ENCODE measurements at places on chromosomes 7 and 10.

DNA sequence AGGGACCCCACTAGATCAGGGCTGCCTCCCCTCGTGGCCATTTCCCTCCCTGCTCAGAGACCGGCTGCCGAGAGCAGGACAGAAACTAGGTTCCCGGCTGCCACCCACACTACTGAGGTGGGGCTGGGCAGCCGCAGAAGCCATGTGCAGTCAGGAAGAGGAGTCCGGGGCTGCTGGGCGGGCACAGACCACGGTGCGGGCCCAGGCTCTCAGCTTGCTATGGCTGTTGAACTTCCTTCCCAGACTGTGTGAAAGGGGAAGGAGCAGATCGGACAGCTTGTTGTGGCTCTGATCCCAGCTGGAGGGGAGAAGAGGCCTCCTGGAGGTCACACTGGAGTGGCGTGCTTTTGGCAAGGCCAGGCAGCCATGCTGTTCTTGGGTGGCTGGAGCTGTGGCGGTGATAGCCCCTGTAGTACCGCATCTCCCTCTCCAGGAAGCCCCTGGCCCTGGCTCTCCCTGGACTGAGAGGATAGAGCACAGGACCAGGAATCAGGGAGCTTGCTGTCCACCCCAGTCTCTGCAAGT, 56.8 kb downstream of the HK1 start:
- no peak for DNase-seq

DNA sequence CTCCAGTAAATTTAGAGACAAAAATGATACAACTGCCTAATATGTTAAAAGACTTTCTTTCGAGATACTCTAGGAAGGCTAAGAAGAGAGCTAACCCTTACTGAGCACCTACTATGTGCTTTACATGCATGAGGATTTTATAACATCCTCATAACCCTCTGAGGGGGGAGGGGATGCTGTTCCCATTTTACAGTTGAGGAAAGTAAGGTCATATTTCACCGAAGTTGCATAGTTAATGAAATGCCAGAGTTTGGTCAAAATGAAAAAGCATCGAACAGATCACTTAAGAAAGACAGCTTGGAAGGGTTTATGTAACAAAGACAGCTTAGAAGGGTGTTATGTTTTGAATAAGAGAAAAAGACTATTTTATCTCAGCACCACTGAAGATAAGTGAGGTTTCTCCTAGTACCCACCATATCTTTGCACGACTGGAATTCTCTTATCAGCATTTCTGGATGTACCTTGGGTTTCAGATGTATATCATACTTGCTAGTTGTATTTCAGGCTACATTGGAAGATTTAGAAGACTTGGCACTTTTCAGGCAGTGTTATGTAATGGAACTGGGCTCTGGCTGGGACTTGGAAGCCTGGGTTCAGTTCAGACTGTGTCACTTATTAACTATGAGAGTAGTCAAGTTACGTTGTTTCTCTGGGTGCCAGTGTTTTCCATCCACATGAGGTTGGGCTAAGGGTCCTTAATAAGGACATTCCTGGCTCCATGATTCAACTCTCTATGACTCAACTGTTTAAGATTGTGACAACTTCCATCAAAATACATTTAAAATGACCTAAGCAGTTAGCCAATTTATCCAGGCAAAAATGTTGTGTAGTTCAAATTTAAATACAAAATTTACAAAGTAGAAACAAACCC, 6.0 kb downstream of the RHOBTB1 start:
- peak; percentile 68 for DNase-seq

- peak; percentile 50 for DNase-seq
Observed at GRCh38 chr7:69736126-69736810, 138.0 kb downstream of the AUTS2 start.

DNA sequence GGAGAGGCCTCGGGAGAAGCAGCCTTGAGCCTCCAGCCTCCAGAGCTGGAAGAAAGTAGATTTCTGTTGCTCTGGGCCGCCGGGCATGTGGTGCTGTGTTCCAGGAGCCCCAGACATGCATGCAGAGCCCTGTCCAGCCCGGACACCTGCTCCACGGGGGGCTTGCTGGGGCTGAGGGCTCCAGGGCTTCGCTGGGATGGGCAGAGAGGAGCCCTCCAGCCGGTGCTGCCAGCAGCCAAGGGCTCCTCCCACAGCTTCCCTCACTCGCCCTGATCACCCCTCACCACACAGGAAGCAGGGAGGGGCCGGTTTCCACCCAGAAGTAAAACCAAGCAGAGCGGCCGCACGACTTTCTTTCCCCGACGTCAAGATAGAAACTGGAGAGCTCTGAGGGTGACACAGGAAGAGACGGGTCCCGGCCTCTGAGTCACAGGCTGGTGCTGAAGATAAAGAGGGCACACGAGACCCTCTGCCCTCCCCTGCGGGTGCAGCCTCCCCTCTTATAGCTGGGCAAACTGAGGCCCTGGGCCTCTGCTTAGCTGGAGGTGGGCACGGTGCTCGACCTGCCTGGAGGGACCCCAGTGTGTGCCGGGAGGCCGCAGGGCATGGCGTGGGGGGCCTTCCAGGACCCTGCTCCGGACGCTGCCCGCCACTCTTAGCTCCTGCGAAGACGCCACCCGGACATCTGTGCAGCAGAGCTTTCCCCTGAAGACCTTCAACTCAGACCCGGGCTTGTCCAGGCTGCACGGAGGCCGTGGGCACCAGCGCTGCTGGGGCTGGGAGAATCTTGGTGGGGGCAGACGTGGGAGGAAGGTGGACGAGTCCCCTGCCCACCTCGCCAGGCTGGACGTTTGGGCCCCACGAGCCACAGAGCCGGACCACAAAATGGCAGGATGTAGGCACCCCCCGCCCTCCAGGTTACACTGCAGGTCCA, 31.1 kb downstream of the ADAP1 start:
- peak; percentile 32 for DNase-seq

DNA sequence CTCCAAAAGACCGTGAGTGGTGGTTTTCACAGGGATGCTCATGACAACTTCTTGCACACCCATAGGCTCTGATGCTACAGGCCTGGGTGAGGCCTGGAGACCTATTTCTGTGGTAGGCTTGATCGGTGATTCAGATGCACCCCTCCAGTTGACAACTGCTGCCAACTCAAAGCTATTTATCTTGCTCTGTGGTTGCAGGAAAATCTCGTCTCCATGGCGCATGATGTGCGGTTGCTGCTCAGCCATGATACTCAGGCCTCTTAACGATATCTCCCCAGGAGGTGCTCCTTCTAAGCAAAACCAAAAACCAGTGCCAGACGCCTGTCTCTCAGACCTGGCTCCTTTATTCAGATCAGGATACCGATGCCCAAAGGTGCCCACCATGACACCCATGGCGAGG, 31.4 kb downstream of the C10orf90 start:
- no peak for DNase-seq

- DNase-seq = no peak
Observed at GRCh38 chr10:51861051-51861450, 161.7 kb upstream of the CSTF2T start.

DNA sequence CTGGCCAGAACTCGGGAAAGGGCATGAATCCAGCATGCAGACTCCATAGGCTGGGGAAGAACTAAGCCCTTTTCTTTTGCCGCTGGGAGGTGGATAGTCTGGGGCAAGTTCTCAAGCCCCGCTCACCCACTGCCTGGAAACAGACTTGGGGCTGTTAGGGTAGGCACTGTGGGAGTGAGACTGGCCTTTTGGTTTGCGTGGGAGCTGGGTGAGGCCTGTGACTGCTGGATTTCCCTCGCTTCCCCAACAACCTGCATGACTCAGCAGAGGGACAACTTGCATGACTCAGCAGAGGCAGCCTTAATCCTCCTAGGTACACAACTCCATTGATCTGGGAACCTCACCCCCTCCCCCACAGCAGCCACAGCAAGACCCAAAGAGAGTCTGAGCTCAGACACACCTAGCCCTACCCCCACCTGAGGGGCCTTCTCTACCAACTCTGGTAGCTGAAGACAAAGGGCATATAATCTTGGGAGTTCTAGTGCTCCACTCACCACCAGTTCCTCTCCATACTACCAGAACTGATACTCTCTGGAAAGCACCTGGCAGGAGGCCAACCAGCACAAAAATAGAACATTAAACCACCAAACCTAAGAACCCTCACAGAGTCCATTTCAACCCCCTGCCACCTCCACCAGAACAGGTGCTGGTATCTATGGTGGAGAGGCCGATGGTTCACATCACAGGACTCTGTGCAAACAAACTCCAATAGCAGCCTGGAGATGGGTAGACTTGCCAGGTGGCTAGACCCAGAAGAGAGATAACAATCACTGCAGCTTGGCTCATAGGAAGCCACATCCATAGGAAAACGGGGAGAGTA, 81.4 kb upstream of the LAMB4 start:
- DNase-seq = peak; percentile 52

- DNase-seq = no peak
Observed at GRCh38 chr7:31284106-31284505, 56.4 kb downstream of the NEUROD6 start.

- no peak for DNase-seq
Observed at GRCh38 chr10:132543916-132544743, 6.5 kb downstream of the INPP5A start.

DNA sequence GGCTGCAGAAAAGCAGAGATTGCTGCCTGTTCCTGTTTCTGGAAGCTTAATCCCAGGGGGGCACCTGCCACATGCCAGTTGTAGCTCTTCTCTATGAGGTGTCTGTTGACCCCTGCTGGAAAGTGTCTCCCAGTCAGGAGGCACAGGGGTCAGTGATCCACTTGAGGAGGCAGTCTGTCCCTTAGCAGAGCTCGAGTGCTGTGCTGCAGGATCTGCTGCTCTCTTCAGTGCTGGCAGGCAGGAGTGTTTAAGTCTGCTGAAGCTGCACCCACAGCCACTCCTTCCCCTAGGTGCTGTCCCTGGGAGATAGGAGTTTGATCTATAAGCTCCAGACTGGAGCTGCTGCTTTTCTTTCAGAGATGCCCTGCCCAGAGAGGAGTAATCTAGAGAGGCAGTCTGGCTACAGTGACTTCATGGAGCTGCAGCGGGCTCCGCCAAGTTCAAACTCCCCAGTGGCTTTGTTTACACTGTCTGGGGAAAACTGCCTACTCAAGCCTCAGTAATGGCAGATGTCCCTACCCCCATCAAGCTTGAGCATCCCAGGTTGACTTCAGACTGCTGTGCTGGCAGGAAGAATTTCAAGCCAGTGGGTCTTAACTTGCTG, 57.6 kb upstream of the CROT start:
- no peak for DNase-seq

DNA sequence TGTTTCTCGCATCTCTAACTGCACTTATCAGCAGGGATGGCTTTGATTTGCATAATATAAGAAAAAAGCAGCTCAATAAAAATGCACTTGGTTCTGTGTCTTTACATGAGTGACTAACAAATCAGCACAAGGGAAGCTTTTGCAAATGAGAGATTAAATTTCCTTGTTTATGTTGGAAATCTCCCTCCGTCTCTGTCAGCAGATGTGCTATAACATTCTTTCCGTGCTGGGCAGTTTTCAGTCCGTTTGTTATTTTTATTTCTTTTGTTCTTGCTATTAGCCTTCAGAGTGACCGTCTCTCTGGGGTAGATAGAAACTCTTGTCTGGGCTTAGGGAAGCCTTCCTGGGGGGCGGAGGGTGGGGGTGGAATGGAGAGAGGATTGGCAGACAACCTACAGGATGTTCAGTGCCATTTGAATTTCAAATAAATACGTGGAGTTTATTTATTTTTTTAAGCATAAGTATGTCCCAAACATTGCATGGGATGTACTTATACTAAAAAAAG, 96.0 kb downstream of the GATA3 start:
- no peak for DNase-seq

- DNase-seq = no peak
Observed at GRCh38 chr10:70982443-70982842, 94.1 kb upstream of the PCBD1 start.

- DNase-seq = no peak
Observed at GRCh38 chr7:22356701-22357310, at the start of gene RAPGEF5. RAPGEF5 (minus strand) TSS chr7:22357154; CDS start chr7:22357060, 94 bp downstream.
